ENCODE measurements at places on chromosomes 3 and 15.

DNA sequence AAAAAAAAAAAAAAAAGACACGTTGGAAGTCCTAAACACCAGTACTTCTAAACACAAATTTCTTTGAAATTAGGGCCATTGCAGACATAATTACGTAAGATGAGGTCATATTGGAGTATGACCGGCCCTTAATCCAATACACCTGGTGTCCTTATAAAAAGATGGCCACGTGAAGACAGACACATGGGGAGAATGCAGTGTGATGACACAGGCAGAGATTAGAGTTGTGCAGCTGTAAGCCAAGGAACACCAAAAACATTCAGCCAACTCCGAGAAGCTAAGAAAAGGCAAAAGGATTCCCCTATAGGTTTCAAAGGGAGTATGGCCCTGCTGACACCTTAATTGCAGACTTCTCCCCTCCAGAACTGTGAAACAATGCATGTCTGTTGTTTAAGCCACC is 379.0 kb upstream of the PDZRN3 start:
- DNase-seq, result no peak

- no peak for DNase-seq
These were observed 109.4 kb upstream of the MBNL1 start for GRCh38 chr3:152159328-152159727.

GRCh38 chr3:10399634-10400033 is 78.7 kb upstream of the SEC13 start:
- DNase-seq, result no peak

DNA sequence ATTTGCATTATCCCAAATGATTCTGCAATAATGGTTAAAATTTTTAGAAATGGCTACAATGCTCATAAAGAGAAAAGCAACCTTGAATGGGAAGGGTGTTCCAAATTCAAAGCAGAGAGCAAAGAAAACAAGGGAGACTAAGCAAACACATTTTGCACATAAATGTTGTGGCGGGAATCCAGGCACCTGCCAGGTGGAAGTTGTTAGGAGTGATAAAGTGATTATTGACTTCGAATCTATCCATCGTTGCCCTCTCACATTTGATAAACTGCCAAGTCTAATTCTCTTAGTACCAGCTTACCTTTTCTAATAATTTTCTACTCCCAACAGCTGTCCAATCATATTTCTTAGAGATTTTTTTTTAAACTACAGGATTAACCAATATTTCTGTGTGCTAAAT is 244.5 kb downstream of the CACNA2D3 start:
- no peak for DNase-seq

GRCh38 chr3:126691765-126692164 is 12.3 kb upstream of the CHCHD6 start:
- no peak for DNase-seq

GRCh38 chr15:60964527-60964926 is 264.6 kb downstream of the RORA start:
- DNase-seq, result no peak

- no peak for DNase-seq
These were observed 144.4 kb downstream of the USP13 start for GRCh38 chr3:179797192-179797591.

DNA sequence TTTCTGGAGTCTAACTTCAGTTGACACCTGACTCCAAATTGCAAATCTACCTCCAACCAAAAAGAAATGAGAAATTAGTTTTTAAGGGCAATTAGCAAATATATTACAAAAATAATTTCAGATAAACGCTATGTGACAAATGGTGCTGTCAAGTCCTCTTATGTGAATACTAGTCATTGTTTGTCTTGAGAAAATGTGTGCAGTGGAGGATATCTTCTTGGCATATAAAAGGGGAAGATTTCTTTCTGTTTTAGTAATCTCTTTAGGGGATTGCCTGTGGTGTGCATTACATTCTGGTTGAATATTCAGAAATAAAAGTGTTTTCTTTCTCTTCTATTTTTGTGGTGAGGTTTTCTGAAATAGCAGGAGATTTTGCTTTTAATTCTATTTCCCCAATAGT is 3.0 kb upstream of the GCSAM start:
- DNase-seq, result no peak

- DNase-seq, result no peak
These were observed 69.6 kb downstream of the APBA2 start for GRCh38 chr15:28955160-28955992.

DNA sequence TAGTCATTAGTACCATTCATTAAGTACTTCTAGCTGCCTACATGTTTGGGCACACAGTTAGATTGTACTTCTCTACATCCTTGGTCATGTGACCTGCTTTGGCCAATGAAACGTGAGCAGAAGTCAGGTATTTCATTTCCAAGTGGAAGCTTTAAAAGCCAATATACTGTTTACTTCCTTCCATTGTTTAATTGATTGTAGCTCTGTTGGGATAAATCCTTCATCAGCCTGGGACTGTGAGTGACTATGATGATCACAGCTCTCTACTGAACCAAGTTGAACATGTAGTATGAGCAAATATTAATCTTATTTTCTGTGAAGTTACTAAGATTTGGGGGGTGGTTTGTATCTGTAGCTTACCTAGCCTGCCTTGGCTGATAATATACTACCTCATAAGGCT is 116.5 kb upstream of the ROPN1 start:
- no peak for DNase-seq

DNA sequence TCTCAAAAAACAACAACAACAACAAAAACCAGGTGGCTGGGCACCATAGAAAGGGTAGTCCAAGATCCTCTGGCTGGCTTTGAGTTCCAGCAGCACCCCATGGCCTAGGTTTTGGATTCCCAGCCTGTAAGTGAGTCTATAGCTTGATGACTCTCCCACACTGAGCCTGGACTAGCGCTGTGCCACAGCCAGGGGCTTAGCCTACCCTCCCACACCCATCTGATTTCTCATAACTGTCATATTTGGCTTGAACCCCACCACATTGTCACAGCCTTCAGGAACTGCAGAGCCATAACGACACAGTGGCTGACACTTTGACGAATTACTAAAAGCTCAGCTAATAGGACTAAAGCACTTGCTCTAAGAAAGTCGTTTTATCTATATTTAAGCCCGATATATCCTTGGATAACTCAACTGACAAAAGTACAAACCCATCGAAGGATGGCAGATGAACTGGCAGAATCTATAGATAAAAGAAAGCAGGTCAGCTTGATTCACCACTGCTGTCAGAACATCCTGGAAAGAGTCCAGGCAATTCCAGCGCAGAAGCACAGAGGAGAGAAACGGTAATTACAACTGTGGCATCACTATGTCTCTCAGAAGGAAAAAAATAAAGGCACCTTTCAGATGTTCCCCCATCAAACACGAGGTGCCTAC is 62.1 kb downstream of the HOMER2 start:
- DNase-seq, result no peak

- DNase-seq, result no peak
These were observed 31.9 kb upstream of the FOXB1 start for GRCh38 chr15:59972241-59972640.

DNA sequence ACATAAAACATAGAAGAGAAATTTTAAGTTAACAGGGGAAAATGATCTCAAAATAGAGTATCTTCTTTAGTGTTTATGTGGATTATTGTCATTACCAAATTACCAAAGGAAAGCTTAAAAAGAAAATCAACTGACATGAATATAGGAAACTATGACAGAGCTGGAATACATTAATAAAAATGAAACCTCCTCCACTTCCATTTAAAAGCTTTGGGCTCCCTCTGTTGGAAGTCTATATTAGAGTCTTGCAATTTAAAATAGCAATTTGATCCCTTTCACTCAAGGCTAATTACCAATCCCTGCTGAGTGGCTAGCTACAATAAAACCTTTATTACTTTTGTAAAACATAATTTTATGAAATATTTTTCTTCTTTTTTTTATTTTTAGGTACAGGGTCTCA is 61.4 kb upstream of the IMPG2 start:
- DNase-seq, result no peak

GRCh38 chr15:77418391-77418965 is 1.4 kb downstream of the PEAK1 start:
- DNase-seq, result no peak

- DNase-seq, result no peak
These were observed 91.8 kb downstream of the LIPC start for GRCh38 chr15:58523634-58524033.

DNA sequence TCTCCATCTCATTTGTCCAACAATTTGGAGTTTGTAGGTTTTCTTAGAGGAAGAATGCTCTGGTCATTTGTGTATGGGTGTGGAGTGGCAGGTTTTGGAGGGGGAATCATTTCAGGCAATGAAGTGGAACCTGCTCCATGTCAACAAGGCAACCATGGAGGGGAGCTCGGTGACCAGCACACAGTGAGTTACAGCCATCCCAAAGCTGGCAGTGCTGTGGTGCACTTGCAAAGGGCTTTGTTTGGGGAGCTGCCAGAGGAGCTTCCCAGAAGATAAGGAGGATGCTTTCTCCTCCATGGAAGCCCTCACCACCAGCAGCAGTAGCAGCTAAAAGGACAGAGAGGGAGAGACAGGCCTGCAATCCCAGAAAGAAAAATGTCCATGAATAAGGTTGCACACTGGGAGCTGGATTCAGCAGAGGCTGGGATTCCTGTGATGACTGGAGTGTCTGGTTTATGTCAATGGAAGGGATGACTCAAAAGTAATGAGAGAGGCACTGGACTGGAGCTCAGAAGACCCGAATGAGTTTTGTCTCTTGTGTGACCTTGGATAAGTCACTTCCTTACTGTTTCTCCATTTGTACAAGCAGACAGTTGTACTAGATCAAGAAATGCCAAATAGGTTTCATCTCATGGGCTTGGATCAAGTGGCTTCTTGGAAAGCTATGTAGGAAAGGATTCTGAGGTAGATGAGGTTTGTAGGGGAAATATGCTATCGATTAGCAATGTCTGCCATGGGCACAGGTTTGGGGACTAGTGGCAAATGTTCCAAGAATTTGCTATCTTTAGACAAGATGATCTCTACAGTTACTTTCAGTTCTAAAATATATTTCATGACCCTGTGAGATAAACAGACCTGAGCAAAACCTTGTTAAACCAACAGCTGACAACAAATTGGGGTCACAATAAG is 27.2 kb upstream of the UBE2Q2 start:
- DNase-seq, result no peak

DNA sequence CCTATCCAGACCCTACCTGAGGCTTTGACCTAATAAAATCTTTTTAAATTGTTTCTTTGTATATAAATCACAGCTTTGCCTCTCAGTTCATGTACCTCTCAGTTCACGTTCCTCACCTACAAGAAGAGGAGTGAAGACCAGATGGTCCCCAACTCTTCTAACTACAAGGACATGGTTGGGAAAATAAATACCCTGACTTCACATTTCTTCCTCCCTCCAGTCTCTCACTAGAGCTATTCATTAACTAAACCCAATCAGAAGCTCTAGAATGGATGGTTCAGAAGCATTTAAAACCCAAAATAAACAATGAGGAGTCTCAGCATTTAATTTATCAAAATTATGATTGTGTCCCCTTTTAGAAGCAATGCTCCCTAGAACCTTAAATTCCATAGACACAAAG is 97.3 kb upstream of the AGTR1 start:
- no peak for DNase-seq

- DNase-seq, result no peak
These were observed 1.3 kb upstream of the ETV5 start for GRCh38 chr3:186109897-186110803.

DNA sequence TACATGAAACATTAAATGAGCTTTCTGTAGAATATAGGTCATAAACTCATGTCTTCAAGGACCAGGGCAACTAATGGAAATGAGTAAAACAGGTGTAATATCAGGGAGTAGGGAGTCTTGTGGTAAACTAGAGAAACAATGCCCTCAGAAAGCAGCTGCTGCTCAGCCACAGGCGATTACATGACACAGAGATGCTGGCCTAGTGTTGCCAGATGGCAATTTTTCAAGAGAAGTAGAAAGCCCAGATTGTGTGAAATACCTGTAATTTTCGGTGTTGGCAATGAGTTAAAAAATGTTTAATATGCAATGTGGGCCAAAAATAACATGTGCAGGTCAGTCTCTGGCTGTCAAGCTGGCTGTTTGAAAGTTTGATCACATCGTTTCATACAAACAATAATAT is 23.4 kb downstream of the NCEH1 start:
- DNase-seq, result no peak

DNA sequence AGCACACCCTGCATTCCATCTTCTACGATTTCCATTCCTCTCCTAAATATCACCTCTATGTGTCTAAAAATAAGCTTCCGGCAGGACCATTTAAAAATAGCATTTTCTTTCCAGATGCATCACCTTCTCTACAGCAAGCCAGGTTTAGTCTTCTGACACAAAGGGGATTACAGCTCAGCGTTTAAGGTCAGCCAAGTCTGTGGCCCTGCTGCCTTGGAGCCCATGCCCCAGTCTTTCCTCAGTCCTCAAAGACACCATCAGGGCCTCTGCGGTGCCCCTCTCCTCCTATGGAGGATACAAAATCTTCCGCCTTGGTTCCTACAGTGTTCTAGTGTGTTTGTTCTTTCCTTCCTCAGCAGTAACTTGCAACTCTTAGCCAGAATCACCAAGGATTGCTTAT is 3.8 kb downstream of the SELENOS start:
- DNase-seq, result no peak
